ENCODE measurements at places on chromosomes 6 and 20.

GRCh38 chr6:15364401-15365037, 118.7 kb downstream of the JARID2 start:
- DNase-seq = no peak

GRCh38 chr20:59459586-59459985, 144.8 kb upstream of the PHACTR3 start:
- DNase-seq = no peak

GRCh38 chr6:157158456-157158855, 164.9 kb downstream of the TMEM242 start:
- no peak for DNase-seq

DNA sequence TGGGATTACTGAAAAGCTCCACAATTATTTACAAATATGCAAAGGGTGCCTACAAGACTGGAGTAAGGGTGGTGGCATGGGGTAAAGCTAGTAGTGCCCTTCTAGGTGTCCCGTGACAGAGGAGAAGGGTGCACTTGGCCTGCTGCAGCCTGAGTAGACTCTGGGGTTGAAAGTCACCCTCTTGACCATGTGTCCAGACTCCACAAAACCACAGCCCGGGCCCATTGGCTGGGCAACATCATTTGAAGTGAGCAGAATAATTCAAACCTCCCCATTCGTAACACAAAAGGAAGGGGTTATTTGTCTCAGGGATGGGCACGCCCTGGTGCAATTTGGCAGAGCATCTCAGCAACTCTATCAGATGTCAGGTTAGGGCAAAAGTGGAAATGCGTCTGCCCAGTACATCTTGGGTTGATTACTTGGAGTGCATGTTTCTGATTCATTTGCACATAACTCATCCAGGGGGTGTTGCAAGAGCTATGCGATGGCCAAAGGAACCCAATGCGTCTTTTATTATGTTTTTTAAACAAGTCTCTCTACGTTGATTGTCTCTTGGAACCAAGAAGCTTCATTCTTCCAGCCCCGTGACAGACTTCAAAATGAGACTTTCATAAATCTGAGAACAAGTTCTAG, 56.7 kb downstream of the ISM1 start:
- DNase-seq = no peak

GRCh38 chr6:166006900-166007301, 160.8 kb downstream of the TBXT start:
- no peak for DNase-seq

- DNase-seq = no peak
Observed at GRCh38 chr6:161074496-161075121, 83.0 kb downstream of the MAP3K4 start.

- no peak for DNase-seq
Observed at GRCh38 chr6:1335367-1336037, 23.6 kb downstream of the FOXQ1 start.

GRCh38 chr6:24613361-24614042, 32.5 kb downstream of the KIAA0319 start:
- DNase-seq = no peak

DNA sequence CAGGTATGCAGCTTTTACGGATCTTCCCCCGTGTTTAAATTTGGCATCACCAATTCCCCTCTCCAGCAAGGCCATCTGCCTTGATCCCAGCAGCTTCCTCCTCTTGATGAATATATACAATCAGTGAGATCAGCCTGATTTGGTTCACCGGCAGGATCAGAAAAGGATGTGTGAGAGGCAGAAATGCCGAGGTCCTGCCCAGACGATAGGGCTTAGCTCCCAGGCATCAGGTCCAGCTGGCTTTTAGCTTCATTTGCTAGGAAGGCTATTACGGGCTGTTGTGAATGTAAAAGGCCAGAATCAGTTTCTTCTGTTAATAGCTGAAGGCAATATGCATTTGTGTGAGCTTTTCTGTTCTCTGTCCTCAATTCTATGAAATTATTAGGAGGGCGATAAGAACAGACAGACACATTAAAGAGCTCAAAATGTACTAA, 372.8 kb downstream of the BTBD9 start:
- no peak for DNase-seq

DNA sequence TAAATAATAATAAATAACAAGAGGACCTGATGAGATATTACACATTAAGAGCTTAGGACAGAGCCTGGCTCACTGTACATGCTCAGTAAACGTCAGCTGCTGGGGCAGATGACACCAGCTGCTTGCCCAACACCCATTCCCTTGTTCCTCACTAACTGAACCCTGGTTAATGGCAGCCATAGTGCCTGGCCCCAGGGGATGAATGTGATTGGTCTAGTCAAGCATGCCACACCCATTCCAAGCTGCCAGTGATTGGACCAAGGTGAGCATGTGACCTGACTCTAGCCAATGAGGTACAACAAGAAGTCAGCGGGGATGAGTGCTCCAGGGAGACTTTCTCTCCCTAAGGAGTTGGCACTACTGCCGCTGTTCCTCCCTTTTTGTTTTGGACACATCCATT, 85.1 kb upstream of the PTPN1 start:
- no peak for DNase-seq

GRCh38 chr20:19699180-19699971, 58.7 kb upstream of the RIN2 start:
- no peak for DNase-seq

DNA sequence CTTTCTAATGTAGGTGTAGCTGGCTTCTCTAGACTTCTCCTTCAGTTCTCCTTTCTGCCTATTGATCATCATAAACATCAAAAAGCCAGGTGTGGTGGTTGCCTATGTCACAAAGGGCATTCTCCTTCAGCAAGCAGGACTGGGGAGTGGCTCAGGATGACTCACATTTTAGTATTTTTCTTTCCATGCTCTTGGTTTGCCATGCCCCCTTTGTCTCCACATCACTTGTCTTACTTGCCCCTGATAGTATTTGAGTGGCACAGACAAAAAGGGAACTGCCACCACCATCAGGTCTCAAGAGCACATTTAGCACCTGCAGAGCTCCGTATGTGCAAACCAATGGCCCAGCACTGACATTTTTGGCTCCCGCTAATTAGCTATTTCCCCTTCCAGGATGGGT, 698.8 kb downstream of the DHX35 start:
- DNase-seq = no peak

DNA sequence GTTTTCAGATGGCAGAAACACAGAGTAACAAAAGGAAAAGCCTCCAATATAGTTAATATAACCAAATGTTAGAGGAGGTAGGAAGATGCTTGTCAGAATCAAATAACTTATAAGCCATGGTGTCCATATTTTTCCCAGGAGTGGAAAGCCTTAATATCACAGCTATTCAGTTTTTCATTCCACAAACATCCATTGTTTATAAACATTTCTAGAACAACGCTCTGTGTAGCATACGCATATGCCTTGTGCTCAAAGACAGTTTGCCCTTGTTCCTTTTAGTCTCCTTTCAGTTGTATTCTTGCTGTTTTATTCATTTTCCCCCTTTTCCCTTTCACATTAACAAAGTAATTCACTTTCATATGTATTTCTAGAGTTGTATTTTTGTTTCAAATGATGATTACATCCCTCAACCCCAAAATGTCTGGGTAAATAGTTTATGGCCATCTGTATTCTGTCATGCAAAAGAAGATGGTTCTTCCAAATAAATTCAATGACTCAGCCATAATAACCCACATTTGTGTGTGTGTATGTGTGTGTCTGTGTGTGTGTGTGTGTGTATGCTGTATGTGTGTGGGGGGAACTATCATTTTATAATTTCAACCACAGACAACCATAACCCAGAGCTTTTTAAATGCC, 455.7 kb upstream of the SOX4 start:
- DNase-seq = no peak

DNA sequence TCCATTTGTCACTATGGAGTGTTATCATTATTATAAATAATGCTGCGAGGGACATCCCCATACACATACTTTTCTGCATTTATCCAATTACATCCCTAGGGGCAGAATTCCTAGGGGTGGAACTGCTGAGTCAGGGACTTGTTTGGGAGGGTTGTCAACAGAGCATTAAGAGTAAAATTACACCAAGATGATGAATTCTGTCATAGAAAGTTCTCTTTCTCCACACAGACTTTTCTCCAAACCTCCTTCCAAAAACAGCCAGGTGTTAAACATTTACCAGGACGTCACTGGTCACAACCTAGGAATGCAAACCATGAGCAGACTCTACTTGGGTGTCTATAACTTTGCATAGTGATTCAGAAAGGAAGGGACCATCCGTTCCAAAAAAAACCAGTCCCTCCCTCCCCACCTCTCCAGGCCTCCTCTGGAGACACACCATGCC, 95.5 kb downstream of the PRND start:
- no peak for DNase-seq

- DNase-seq = no peak
Observed at GRCh38 chr6:135753196-135753595, 98.3 kb upstream of the PDE7B start.
